ENCODE measurements at places on chromosomes 6 and 20. TPM values are rescaled to one million over a fixed set of nuclear protein-coding genes. Genes with fewer than 3 reads are reported as not detected.

VSX1 gene
- not detected for total RNA-seq

TRIM10 gene
- total RNA-seq: not detected

CALHM6 gene
- 23.2 TPM for total RNA-seq

PDE7B gene
- 0.14 TPM for total RNA-seq

SPTLC3 gene
- 1.0 TPM for total RNA-seq

- no peak overlapping the region for H3K4me3 ChIP-seq
- H3K27ac ChIP-seq: no peak overlapping the region
- DNase-seq: no peak
- H3K27me3 ChIP-seq: peaks cover 19% of the 10 kb centered on the region
Observed at GRCh38 chr6:129785047-129785755, 75.2 kb upstream of the ARHGAP18 start.

GRCh38 chr6:62891065-62891647 lies 320.1 kb upstream of the FKBP1C start:
- H3K27me3 ChIP-seq: no peaks in the 10 kb centered on the region
- no peak overlapping the region for H3K4me3 ChIP-seq
- no peak for DNase-seq
- no peak overlapping the region for H3K27ac ChIP-seq

DNA sequence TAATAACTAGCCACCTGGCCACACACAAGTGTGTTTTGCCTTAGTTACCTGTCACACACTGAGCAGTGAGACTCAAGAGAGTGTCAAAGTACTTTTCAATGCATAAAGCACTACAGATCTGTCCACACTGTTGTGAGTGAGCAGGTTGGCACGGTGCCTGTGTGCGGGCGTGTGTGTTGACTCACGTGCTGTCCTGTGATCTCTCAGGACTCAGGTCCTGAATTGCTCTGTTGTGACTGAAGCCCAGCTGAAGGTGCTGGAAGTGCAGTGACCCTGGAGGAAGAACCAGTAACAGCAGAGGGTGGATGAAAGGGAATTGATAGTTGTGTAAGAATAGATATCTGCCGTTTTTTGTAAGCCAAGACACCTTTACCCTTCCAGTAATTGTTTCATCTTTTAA lies 18.3 kb downstream of the SLC16A10 start:
- no peak overlapping the region for H3K27ac ChIP-seq
- no peak for DNase-seq
- H3K36me3 ChIP-seq: peaks cover 37% of the 10 kb centered on the region
- H3K27me3 ChIP-seq: no peaks in the 10 kb centered on the region

GRCh38 chr6:38476888-38477287 lies 162.8 kb downstream of the BTBD9 start:
- H3K4me3 ChIP-seq: no peak overlapping the region
- H3K36me3 ChIP-seq: no peaks in the 10 kb centered on the region
- H3K27me3 ChIP-seq: no peaks in the 10 kb centered on the region
- peaks cover 9% of the 10 kb centered on the region for H3K4me1 ChIP-seq

- no peaks in the 10 kb centered on the region for H3K4me1 ChIP-seq
- H3K27me3 ChIP-seq: peaks cover 2% of the 10 kb centered on the region
- H3K27ac ChIP-seq: no peak overlapping the region
- DNase-seq: no peak
- no peaks in the 10 kb centered on the region for H3K36me3 ChIP-seq
Observed at GRCh38 chr6:1110941-1111349, 201.0 kb upstream of the FOXQ1 start.

GRCh38 chr6:71250099-71250602 lies 38.5 kb upstream of the OGFRL1 start:
- no peak overlapping the region for H3K4me3 ChIP-seq
- peaks cover 5% of the 10 kb centered on the region for H3K27me3 ChIP-seq
- peaks cover 8% of the 10 kb centered on the region for H3K4me1 ChIP-seq

- no peak overlapping the region for H3K4me3 ChIP-seq
- H3K36me3 ChIP-seq: peaks cover 2% of the 10 kb centered on the region
- H3K27me3 ChIP-seq: peaks cover 14% of the 10 kb centered on the region
- peaks cover 10% of the 10 kb centered on the region for H3K4me1 ChIP-seq
- no peak for DNase-seq
Observed at GRCh38 chr20:53981752-53982437, 88.5 kb downstream of the BCAS1 start.

GRCh38 chr6:16762550-16763477 lies 1.6 kb upstream of the ATXN1 start:
- peaks cover 43% of the 10 kb centered on the region for H3K4me1 ChIP-seq
- H3K27ac ChIP-seq: peak overlapping the region; percentile 100
- peak; percentile 60 for DNase-seq
- no peaks in the 10 kb centered on the region for H3K27me3 ChIP-seq
